ELR (cell line): ENCODE measurements at places on chromosomes 7 and 10.

DNA sequence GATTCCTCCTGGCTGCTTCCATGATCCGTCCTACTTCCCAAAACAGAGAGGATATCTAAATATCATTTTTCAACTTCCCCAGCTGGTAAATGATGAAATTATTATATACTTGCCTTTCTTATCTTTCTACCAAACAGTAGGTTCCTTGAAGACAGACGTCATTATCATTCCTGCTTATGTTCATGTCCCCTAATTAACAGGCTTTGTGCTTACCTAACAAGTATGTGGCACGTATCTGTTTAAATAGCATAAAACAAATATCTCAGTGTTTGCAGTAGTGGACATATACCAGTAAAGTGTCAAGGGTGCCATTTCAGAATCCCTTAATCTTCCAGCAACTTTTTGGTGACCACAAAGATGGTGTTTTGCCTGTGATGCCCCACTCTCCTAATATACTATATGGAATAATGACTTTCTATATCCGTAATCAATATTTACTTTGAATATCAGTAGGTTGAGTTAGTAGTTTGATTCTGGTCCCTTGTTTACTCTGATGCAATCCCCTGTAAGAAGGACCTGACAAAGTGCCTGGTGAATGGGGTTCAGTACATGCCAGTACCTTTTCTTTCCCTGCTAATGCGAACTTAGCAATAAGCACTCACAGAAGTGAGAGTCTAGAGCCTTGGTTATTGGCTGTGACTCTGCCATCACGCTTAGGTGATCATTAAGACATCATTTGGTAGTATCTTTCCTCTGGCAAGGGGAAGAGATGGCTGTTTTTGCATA lies 124.4 kb downstream of the ITIH5 start:
- no peak for DNase-seq

DNA sequence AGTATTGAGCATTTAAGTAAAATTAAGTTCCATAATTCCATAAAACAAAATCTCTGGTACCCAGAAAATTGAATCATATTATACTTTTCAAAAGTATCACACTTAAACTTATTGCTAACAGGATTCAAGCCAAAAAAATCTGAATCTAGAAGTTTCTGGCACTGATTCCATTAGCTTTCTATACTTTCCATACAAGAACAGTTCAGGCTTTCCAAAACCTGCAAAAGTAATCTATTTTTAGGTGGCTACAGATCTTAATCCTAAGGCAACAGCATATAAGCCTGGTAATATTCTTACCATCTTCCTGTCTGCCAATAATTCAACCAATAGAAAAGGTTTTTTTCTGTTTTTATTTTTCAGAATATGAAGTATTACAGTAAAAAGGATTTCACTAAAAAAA lies 185.0 kb downstream of the CRPPA start:
- DNase-seq = no peak

- DNase-seq = peak; percentile 61
Measured at GRCh38 chr10:28922127-28922526, 244.8 kb downstream of the BAMBI start.

- DNase-seq = no peak
Measured at GRCh38 chr7:95473276-95473985, 12.3 kb upstream of the ASB4 start.
